CMK (cell line): ENCODE measurements at places on chromosomes 4 and X.

- no peak for DNase-seq
These were observed 111.4 kb upstream of the KLHL13 start for GRCh38 chrX:118228041-118228440.

DNA sequence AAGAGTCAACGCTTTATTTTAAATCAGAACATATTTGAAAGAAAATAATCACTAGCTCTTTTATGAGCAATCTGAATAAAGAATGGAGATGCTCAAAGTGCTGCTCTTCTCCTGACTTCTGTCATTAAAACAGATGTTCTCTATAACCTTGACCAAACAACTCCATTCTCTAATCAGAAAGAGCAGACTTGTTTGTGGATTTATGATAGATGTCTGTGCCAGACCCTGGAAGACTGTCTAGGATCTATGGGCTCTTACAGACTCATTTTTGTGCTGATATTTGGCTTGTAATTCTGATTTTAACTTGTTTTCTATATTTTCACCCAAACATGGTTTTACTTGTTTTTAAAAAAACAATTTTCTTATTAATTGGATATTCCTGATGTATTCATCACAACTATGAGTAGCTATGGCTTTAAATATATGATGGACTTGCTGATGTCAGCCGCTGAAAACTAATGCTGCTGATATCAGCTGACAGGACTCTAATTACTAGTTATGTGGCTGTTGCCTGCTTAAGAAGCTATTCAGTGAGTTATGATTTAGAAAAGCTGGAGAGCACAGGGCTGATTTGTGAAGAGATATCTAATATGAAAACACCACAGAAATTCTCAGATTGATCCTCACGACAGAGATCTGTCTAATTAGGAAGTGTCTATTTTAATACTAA is 31.6 kb upstream of the MAML3 start:
- no peak for DNase-seq

GRCh38 chrX:154356596-154356995 is 17.8 kb downstream of the FLNA start:
- DNase-seq: no peak

DNA sequence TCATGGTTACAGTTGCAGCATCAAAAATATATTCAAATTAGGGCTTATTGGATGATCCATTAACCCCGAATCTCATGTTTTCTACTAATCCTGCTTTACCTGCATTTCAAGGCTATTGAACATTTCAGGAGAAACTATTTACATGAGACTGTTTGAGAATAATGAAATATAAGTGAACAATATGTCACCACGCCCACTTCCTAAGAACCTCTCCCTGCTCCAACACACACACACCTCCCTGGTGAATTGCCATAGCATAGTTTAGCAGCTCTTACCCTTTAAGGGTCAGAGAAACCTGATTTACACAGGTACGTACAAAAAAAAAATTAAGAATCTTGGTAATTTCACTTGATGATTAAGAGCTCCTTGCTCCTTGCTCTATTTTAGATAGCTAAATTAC is 113.4 kb downstream of the ANXA5 start:
- DNase-seq: no peak

DNA sequence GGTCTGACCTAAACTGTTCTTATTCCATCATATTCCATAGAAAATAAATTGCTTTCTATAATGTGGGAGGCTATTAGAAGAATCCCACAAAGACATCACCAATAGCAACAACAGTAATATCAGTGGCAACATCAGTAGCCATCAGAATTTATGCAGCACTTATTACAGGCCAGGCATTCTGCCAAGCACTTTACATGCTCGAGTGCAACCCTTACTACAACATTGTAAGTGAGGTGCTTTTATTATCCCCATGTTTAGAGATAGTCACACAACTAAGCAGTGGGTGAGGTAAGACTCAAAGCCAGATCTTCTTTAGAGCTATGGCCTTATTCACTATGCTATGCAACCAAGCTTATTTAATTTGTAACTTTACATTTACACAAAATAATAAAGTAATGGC is 317.1 kb upstream of the BMP3 start:
- DNase-seq: no peak

DNA sequence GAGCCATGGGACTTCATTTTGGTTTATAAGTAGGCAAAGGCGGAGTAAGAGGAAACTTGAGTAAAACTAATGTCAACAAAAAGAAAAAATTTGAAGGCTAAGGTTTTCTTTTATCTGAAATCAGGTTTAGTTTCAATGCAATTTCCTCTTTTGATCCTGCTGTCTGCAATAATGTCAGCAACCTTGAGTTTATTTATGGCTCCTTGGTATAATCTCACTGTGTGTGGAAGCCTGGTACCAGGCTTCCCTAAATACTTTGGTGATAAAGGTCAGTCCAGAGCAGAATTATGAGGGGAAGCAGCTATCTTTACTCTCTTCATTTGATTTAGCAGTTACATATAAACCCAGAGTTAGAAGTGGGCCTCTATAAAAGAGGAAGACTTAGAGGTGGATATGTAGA is 57.8 kb downstream of the NDNF start:
- DNase-seq: no peak

DNA sequence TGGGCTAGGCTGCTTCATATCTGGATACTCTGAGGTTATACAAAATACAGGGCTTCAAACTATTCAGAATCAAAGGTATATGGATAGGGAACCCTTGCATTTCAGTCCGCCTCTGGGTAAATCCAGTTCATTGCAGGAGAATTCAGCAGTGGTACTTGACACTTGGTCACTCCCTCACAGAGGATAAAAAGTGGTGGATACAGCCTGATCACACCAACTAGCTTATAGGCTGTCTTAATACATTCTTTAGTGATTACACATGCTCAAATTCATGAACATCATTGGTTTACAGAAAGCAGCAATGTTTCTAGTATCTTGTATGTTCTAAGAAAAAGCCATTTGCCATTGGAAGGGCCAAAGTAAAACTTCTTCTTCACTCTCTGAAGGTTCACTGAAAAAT is 104.8 kb upstream of the PDE5A start:
- no peak for DNase-seq

- DNase-seq: no peak
These were observed 13.4 kb downstream of the TBC1D9 start for GRCh38 chr4:140742838-140743193.

DNA sequence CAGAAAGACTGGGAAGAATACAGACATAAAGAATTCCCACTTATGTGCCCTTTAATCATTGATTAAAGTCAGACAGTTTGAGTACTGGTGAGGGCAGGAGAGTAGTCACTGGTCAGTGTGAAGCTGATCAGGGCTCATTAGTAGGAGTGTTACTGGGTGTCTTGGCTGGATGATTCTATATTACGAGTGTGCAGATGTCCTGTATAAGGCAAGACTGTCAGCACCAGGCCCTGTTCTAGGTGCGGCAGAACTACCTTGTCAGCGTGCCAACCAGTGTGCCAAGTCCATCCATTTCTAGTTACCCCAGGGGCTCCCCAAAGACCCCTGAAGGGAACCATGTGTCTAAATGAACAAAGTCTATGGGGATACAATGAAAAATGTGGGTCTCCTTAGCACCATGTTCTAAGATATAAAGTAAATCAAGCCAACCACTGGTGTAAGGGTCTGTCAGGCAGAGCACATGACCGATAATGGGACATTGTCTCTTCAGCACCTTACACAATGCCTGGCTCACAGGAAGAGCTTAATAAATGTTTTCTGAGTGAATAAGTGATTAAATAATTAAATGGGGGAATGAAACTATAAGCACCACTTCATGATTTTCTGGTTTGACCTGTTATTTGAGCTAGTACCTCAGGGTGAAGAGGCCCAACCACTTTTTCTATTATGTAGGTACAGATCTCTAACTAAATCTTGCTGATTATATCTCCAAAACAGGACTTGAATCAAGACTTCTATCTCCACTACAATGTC is 205.0 kb downstream of the CAMK2D start:
- DNase-seq: no peak
